ENCODE measurements at places on chromosomes 5 and 9.

DNA sequence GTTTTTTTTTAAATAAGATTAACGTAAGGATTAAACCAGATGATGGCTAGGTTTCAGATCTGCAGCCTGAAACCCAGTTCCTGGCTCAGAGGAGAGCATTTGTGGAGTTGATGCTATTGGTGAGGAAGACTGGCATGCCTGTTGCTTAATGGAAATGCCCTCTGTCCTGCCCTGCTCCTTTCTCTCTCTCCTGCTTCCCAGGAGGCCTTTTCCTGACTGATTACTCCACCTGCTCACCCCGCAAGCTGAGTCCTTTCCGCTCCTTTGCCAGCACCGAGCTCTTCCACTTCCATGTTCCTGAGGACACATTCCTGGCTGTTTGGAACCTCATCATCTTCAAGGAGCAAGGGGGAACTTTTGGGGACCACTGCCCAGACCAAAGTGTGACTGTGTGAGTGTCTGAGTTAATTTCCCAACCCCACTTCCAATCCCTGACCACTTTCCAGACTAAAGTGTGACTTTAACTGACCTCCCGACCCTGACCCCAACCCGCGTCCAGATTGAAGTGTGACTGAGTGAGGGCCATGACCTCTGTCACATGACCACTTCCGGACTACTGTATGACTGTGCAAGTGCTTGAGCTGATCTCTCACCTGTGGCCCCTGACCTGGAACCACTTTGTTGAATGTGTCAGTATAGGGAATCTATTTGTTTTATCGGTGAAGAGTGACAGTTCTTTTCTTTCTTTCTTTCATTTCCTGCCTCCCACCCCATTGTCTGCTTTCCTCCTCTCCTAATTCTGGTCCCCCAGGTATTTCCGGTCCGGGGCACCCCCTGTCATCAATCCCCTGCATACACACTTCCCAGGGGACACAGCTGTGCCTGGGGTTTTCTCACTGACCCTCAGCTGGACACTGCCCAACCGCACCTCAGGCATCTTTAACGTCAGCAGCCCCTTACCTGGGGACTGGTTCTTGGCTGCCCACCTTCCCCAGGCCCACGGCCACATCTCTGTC, 5.5 kb downstream of the TMEM8B start:
- DNase-seq = no peak

DNA sequence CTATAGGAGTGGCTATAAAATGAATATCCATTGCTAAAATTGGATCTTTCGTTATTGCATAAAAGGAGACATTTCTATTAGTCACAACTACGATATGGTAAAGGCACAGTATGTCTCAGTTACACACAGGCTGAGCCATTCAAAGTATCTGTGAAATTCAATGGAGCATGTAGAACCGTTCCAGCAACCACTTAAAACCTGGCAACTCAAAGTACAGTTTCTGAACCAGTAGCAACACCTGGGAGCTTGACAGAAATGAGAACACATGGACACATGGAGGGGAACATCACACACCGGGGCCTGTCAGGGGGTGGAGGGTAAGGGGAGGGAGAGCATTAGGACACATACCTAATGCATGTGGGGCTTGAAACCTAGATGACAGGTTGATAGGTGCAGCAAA, 15.4 kb downstream of the POC5 start:
- no peak for DNase-seq

- no peak for DNase-seq
These were observed 48.9 kb upstream of the PPARGC1B start for GRCh38 chr5:149681252-149681651.

DNA sequence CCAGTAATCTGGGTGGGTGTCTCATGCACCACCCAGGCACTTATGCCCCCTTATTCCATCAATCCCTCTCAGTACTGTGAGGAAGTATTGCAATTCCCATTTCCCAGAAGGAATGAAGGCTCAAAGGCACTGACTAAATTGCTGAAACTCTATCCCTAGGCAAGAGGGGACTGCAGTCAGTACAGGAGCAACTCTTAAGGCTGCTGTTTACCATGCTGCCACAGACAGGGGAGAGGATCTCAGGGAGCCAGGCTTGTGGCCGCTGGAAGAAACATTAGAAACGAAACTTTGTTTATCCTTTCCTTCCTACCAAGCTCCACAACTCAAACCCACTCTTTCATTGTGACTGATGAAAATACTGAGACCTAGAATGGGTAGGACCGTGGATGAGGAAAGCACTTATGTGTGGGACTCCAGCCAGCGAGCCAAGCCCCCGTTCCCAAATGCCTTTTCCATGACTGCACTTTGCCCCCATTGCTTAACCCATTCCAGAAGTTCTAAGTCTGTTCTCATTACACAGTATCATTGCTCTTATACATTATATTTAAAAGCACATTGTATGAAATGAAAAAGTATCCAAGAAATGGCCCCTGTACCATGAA, 54.3 kb downstream of the TLE1 start:
- DNase-seq = no peak

GRCh38 chr5:176740131-176740701, 70.1 kb upstream of the UNC5A start:
- no peak for DNase-seq

- no peak for DNase-seq
These were observed 182.3 kb downstream of the ELAVL2 start for GRCh38 chr9:23643656-23644258.

DNA sequence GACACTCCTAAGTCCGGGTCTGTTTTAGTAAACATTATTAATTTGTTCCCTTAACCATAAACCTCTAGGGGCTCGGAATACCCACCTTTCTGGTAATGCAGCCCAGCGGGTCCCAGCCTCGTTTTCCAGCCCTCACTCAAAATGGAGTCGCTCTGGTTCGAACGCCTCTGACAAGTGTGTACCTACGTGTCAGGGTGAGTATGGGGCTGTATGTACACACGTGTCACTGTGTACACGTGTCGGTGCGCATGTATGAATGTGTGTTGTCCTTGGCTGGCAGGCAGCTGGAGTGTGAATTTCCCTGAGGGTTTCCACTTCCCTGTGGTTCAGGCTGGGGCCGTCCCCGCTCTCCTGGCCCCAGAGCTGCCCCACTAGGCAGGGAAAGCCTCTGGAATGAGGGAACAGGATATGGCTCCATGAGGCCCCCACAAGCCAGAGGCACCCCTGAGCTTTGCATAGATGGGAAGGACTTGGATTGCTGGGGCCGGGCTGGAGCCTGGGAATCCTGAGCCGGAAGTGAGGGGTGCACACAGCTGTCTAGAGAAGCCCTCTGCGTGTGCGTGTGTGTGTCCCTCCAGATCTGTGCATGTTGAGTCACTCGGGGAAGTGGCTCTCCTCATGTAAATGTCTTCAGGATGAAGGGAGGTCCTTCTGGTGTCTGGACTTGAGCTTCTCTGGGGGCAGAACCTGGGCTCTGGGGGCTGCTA, 160.8 kb upstream of the IER5L start:
- DNase-seq = no peak

DNA sequence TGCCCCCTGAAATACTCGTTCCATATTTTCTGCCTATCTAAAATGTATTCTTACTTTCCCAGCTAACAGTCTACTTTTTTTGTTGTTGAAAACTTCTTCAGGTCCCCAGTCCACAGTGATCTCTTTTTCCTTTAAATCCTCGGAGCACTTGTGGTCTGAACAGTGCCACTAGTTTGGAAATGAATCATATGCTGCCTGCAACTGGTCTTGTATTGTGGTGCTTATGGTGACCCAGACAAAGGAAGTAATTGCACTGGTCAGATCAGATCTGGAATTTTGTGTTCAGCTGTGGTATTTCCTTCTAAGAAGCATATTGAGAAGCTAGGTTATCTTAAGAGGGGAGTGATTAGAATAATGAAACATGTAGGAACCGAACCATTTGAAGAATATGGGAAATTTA, 2.9 kb downstream of the UNC13B start:
- no peak for DNase-seq

DNA sequence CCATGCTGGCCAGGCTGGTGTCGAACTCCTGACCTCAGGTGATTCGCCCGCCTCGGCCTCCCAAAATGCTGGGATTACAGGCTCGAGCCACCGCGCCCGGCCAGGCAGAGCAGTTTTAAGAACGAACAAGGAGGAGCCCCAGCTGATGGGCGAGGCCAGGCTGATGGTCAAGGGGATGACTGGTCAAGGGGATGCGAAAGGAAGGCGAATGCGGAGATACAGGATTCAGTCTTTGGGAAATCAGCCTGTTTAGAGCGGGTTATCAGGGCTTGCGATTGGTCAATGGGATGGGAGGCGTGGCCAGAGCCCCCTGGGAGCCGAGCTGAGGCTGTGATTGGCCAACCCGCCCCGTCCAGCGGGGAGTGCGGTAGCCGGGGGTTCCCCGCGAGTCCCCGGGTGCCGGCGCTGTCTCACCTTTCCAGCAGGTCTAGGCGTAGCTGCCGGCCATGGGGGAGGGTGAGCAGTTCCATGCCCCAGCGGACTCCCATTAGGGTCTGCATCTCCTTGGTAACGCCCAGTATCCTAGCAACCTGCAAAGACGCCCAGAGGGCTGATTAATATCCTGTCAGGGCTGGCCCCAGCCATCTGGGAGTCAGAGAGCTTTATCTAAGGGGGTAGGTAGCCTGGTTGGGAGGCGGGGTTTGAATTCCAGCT, 7.5 kb upstream of the TOR2A start:
- DNase-seq = no peak

- DNase-seq = no peak
These were observed 134.2 kb downstream of the FBXO4 start for GRCh38 chr5:42059291-42059690.

DNA sequence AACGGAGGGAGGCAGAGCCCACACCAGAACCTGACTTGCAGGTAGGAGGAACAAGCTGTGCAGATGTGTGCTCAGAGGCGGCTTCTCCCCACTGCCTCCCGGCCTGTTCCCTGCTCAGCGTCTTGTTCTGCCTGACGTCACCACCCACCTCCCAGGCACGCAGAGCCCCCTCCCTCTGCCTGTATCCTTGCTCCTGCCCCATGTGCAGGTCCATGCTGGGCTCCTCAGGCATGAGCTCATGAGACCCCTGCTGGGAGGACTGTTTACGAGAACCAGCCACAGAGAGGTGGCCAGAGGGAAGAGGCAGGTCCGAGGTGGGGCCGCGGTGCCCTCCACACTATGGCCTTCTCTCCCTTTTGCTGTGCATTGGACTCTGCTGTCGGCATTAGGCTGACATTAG, 45.5 kb downstream of the SLC6A3 start:
- no peak for DNase-seq

DNA sequence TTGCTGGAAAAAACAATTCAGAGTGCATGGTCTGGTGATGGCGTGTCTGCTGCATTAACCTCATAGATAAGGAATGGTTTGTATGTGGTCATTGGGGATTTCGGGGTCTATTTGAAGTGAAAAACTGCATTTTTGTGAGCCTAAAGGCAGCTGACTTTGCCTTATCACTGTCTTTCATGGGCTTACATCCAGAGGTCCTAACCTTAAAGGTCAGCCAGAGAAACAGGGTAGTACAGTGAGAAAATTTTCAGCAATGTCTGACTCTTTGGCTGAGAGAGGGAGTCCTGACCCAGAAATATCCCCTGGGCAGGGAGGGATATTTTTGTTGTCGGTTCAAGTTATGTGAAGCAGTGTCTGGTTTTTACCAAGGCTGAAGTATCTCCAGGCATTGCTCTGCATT, 5.7 kb downstream of the PCSK5 start:
- DNase-seq = no peak

- no peak for DNase-seq
These were observed 6.8 kb downstream of the ZNF608 start for GRCh38 chr5:124739634-124740025.

DNA sequence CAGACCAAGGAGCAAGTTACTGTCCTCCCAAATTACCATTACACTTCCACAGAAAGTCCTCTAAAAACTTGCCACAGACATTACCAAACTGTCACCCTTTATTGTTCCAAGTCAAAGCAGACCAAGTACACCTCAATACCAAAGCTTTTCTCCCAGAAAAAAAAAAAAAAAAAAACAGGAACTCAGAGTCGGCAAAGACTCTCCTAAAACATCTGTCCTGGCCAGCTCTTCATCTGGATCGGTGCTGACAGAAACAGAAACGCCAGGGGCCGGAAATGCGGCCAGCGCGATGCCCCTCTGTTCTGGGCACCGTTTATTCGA, 718 bp downstream of the DEPDC1B start:
- no peak for DNase-seq

GRCh38 chr9:14412775-14413174, 98.8 kb upstream of the NFIB start:
- no peak for DNase-seq

GRCh38 chr9:20684875-20685696, 1.0 kb downstream of the FOCAD start:
- DNase-seq = peak; percentile 43

DNA sequence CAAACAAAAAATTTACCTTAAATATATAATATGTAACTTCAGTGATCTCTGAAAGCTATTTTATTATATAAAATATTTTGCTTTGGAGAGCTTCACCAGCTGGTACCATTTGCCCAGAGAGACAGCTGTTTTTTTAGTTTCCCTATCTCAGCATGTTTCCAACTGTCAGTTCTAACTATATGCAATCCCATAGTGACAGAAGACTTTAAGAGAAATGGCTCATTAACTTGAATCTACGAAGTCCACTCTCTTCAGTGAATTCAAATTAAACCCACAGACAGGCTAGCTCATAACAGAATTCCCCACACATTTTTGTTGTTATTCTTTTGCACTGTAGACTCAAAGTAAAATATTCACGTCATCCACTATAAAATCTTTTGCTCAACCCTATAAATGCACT, 251.8 kb upstream of the POU5F2 start:
- no peak for DNase-seq

DNA sequence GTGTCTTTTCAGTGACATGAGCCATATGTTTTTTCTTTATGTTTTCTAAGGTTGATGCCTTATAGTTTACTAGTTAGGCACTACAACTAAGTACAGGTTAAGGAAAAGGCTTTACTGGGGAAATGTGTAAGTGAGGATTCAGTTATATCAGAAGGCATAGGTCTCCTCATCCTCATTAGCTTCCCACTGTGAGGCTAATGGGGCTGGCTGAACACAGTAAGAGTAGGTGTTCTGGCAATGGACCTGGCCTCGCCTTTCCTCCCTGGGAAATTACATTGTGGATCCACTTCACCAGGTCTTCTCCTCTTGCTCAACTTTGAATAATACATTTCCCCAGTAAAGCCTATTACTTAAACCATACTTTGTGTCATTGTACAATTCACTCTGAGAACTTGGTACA, 225.5 kb downstream of the PTPRD start:
- DNase-seq = no peak

DNA sequence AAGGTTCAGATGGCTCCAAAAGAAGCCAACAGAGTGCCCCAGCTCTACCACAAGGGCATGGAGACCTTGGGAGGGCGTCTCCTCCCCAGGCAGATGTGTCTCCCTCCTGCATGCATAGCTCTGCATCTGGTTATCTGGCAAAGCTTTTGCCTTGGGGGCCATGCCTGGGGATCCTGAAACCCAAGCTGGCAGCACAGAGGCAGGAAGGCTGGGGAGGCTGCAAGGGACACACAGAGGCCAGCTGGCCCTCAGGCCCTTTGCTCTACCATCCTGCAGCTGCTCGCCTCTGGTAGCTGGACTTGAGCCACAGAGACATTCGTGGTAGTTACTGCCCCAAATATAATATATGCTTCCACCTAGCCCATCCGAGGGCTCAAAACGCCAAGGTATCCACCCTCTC, 3.9 kb downstream of the SEPTIN8 start:
- no peak for DNase-seq

GRCh38 chr9:98010445-98010844, 27.3 kb downstream of the ANP32B start:
- no peak for DNase-seq

- no peak for DNase-seq
These were observed 12.1 kb downstream of the MTRR start for GRCh38 chr5:7881091-7881490.

- no peak for DNase-seq
These were observed 169.0 kb upstream of the PANK3 start for GRCh38 chr5:168747987-168748777.
